Stimulated activated CD4-positive, alpha-beta T cell treated with anti-CD3 and anti-CD28 coated beads, TNF-alpha, amount 100 ng/mL, for 1 hour (primary cell): ENCODE measurements at places on chromosomes 11 and 22.

DNA sequence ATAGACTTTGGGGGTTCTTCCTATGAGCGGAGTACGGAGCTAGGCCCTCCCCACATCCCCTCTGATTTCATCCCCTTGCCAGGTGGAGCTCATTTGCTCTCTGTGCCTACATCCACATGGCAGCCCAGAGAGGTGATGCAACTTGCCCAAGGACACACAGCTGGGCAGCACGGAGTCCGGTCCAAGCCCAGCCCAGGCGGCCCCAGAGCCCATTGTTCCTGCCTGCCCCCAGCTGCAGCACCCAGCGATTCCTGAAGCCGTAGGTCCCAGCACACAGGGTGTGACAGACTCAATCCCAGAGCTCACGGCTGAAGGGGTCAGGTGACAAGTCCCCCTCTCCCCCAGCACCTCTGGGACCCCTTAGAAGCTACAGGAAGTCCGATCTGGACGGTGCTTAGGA lies 22.2 kb upstream of the RFPL3 start:
- no peak for DNase-seq

DNA sequence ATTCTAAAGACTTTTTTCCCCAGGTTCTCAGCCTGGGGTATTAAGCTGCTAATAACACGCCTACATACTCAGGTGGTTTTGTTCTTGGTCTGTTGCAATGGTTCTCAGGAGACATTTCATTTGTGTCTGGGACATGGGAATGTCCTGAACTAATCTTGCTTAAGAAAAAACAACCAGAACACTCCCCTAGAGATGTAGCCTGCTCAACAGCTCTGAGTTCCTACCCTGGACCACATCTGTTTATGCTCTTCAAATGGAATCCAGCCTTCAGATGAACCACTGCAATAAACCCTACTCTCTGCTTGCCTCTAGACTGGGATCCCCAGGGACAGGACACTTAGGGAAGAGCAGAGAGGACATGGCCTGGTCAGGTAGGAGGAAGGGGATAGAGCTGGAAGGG lies 29.9 kb downstream of the RELT start:
- DNase-seq = no peak

DNA sequence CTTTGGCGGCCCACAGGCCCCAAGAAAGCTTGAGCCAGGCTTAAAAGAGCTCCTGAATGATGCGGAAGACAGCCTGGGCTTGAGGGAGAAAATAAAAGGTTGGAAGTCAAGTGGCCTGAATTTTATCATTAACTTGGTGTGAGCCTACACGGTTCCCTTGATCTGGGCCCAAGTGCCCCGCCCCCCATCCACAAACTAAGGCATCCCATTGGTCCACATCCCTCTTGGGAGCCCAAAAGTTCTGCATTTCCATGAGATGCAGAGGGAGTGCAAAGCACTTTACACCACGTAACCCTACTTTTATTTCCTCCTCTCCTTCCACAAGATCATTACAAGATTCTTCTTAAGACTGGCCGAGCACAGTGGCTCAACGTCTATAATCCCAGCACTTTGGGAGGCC lies 22.2 kb downstream of the LARGE1 start:
- no peak for DNase-seq

GRCh38 chr22:19986410-19987341 lies 29.9 kb downstream of the ARVCF start:
- DNase-seq = peak; percentile 13

GRCh38 chr11:9040410-9040809 lies 36.6 kb upstream of the NRIP3 start:
- no peak for DNase-seq

- DNase-seq = no peak
These were observed 156.9 kb downstream of the NCAM1 start for GRCh38 chr11:113118104-113118503.
